Progenitor cell of endocrine pancreas (in vitro differentiated cells): ENCODE measurements at places on chromosomes 1 and 21. TPM values are rescaled to one million over a fixed set of nuclear protein-coding genes. Genes with fewer than 3 reads are reported as not detected.

The MSTO1 gene
- total RNA-seq, result 53.4 and 62.1 TPM in 2 replicates

The FAM163A gene
- 1.1 and 1.5 TPM in 2 replicates for total RNA-seq

The NUCKS1 gene
- 222 and 245 TPM in 2 replicates for total RNA-seq

The NEGR1 gene
- total RNA-seq, result 1.6 and 3.1 TPM in 2 replicates

- DNase-seq, result no peak
- peaks cover 5% of the 10 kb centered on the region for H3K27me3 ChIP-seq
- peaks cover 18% of the 10 kb centered on the region for H3K4me1 ChIP-seq
- H3K36me3 ChIP-seq, result no peaks in the 10 kb centered on the region
- H3K27ac ChIP-seq, result peak overlapping the region; percentile 64
These were observed 1.8 kb downstream of the FHL3 start for GRCh38 chr1:38003261-38004250.
